Midbrain (tissue), 1 donor: ENCODE measurements at places on chromosomes 12 and 14.
A peak's percentile ranks its signal among the peaks of the same experiment; 100 is the strongest.

DNA sequence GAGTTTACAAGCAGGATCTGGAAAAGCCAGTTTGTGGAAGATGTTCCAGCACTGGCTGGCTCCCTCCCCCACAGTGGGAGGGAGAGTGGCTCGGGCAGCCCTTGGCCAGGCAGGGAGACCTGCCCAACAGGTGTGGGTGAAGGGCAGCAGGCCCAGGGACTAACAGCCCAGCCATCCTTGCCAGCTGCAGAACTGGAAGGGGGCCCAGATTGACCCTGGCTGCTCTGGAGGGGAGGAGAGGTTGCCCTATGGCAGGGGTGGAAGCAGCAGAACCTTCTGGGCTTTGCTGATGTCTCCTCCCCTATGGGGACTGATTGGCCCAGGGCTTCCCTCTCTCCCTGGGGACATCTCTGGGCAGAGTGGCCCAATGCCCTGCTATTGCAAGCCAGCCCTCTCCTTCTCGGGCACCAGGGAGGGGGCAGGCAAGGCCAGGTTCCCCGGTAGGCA is 20.5 kb downstream of the IRF2BPL start:
- no peak for DNase-seq

DNA sequence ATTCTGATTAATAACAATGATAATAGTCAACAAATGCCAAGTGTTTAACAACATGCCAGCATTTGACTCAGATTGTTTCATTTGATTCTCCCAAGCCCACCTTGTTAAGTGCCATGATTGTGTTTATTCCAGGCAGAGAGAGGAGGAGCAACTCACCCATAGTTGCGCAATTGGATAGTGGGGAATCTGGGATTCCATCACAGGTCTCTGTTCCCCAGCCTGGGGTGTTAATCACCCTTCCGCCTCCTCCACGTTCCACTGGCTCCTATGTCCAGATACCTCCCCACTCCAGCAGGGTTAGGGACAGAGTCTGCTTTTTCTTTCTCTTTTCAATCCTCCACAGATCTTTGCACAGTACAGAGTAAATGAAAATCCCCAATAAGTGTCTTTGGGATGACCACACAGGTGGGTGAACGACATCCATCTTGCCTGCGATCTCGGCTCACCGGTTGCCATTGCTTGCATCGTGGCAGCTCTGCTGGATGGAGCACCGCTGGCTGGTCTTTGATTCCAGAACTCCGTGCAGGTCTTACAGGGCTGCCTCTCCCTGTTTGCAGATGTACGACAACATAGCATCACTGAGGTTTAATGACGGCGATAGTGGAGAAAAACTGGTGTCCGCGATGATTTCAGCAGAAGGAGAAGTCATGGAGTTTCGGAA is 78.8 kb downstream of the DNAH10 start:
- DNase-seq = no peak

GRCh38 chr12:51865757-51866270 is 17.3 kb upstream of the FIGNL2 start:
- no peak for DNase-seq

GRCh38 chr12:108907839-108908351 is 28.0 kb downstream of the DAO start:
- peak; percentile 12 for DNase-seq

DNA sequence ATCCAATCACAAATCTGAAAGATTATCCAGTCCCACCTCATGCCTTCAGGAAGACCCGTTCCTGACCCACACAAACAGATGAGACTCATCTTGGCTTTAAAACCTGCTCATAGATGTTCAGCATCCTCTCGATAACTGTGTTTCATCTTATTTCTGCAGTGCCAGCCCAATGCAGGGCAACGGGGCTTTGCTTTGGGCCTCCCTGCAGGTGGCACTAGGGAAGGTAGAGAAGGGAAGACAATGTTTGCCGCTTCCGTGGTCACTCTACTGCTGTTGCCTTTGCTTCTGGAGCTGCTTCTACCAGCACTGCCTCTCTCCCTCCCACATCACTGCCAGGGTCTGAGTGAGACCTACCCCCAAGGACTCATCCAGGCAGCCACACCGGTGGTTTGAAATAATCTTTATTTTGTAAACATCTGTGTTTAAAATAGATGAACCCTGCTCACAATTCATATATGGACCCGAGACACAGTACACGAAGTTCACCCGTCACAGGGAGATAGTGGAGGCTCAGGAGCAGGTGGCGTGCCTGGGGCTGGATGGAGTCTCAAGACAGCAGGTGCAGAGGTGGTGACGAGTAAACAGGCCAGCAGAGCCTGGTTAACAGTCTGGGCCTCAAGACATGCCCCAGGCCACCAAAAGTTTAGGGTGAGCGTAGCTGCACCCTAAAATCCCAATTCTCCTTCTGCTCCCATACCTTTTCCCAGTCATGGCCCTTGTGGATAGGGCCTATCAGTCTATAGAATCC is 3.1 kb upstream of the GPX2 start:
- no peak for DNase-seq

DNA sequence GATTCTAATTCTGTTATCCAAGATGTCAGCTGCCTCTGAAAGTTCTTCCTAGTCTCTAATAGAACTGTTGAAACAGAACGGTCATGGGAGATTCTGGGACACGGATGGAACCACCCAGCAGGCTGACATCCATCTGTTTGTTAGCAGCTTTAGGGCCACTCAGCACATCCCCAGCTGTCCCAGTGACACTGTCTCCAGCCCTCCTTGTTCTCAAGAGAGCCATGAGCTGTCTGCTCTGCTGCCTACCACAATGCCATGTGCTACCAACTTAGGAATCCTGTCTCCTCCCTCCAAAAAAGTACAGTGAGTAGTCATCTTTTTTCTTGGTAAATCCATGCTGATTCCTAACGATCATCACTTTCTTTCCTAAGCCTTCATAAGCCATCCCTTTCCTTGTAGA is 130.5 kb downstream of the ZFP36L1 start:
- DNase-seq = no peak

DNA sequence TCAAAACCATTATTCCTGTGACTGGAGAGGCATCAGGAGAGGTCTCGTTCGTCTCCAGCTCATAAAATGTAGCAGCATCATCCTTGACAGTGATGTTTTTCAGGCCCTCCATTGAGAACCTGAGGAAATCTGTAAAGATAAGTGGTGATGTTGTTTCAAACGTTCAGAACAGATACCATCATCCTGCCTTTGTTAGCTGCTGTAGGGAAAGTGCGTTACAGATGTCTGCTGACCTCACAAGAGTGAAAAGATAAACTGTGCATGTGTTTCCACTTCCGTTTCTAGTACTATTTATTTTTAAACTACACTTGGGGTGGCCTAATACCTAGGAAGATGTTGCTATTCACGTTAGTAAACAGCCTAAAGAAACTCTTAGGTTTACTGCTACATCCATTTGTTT is 28.4 kb downstream of the BCL2L14 start:
- DNase-seq = no peak

- DNase-seq = no peak
These were observed 379.1 kb downstream of the SEC23A start for GRCh38 chr14:38723959-38724358.

DNA sequence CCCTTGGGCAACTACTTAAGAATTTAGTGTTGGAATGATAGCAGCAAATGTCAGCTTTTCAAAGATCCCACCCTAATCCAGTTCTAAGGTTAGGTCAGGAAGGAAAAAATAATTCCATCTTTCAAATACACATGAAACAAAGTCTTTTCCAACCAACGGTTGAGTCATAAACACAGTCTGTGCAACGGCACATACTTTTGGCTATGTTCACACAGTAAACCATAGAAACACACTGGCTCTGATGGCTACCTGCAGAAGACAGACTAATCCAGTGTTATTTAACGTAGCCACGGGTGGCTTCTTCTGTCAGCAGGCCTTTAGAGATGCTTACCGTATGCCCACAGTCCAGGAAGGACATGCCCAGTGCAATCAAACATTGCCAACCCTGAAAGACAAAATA is 35.7 kb downstream of the HIGD1C start:
- DNase-seq = no peak

- peak; percentile 58 for DNase-seq
These were observed 46.5 kb downstream of the PAPLN start for GRCh38 chr14:73283608-73284379.

DNA sequence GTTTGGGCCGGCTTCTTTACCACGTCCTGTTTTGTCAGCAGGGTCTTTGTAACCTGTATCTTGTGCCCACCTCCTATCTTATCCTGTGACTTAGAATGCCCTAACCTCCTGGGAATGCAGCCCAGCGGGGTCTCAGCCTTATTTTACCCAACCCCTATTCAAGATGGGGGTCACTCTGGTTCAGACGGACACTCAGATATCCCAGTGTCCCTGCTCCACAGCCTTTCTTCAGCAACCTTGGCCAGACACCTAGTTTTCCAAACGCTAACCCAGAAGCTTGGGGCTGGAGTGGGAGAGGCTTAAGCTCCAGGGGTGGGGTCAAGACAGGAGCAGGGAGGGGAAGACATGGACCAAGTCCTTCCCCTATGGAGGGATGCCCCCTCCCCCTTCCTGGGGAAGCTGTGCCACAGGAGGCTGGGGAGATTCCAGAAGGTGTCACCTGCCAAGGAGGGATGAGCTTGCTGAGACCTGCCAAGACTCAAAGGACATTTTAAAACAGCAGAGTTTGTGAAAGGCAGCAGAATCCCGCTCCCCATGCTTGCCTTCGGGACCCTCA is 62.2 kb downstream of the RIN3 start:
- no peak for DNase-seq

DNA sequence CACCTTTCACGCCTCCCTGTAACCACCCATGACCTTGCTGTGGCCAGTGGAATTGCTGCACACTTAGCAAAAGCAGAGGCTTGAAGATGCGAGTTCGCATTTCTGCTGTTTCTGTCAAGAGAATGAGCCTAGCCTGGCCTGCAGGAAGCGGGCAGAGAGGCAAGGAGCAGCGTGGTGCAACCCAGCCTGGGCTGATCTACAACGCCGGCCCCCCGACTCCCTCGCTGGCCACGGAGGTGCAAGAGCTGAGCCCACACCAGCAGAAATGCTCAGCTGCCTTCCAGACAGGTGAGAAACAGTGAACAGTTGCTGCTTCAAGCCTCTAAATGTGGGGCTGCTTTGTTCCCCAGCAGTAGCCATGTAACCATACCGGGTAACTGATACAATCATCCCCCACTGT is 116.4 kb downstream of the NCOR2 start:
- DNase-seq = no peak

DNA sequence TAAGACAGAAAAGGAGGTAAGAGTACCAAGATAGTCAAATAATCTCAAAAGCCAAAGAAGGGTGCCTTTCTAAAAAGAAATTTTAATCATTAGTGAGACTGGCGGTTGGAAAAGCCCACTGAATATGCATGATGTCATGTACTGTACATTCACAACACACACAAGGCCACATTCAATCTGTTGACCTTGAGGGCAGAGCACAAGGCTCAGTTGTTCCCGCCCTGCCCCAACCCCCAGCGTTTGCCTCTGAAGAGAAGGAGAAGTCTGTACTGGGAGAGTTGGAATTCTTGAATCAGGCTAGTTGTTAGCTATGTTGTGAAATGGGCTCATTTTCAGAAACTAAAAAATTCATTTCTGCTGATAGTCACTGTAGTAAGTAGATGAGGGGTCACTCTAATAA is 50.2 kb upstream of the NID2 start:
- DNase-seq = peak; percentile 75

- DNase-seq = no peak
These were observed 214.9 kb downstream of the ADAMTS20 start for GRCh38 chr12:43336962-43337555.

DNA sequence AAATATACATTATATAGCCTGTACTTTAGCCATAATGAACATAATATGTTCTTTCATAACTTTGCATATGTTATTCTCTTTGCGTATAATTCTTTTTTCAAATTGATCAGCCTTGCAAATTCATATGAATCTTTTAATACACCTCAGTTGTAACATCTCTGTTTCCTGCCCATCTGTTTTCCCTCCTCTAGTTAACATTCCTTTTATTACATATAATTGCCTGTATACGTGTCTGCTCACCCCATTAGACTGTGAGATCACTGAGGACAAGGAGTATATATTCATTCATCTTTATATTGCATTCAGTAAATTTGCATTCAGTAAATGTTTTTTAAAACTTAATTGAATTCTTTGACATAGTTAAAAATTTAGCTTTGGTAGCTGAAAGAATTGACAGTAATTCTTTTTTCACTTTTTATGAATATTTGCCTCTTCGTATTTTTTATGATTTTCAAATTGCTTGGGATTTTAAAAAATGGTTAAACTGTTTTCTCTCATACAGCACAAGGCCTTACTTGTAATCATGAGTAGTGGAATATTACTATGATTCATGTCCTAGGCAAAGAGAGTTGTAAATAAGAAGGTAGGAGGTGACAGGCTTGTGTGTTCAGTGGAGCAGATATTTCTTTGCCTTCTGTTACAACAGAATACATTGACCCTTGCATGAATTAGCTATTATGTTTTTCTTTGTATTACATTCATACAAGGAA is 32.8 kb upstream of the KLHL42 start:
- DNase-seq = no peak

DNA sequence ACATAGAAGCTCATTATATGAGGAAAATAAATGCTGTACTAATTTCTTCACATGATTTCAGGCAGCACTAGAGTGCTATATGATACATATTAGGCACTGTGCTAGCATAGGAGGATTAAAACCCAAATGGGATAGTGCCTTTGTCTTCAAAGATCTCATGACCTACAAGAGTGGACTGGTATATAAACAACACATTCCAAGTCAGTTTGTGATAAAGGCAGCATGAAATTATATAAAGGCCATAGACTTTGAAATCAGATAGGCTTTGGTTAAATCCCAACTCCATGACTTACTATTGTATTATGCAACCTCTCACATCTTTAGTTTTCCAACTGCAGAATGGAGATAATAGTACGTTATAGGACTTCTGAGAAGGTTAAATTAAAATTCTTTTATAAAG is 179.7 kb downstream of the RAD51B start:
- no peak for DNase-seq

GRCh38 chr12:127381681-127382080 is 885.3 kb upstream of the TMEM132C start:
- DNase-seq = no peak

DNA sequence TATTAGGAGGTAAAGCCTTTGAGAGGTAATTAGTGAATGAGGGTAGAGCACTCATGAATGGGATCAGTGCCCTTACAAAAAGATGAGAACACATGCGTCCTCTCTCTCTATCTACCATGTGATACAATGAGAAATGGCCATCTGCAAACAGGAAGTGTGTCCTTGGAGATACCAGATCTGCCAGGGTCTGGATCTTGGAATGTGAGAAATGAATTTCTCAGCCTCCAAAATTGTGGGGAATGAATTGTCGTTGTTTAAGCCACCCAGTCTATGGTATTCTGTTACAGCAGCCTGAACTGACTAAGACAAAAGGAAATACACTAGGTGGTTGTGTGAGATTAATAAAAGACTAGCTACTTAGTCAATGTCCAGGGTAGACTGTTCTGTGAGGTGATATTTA is 366.6 kb downstream of the NELL2 start:
- DNase-seq = no peak

- DNase-seq = no peak
These were observed 17.6 kb downstream of the CALCOCO1 start for GRCh38 chr12:53709671-53710070.
